ENCODE measurements at places on chromosomes 2 and 18.

- DNase-seq: no peak
Measured at GRCh38 chr18:44411262-44411905, 269.3 kb upstream of the SETBP1 start.

GRCh38 chr2:100548771-100549170 is 14.0 kb upstream of the PDCL3 start:
- DNase-seq: no peak

DNA sequence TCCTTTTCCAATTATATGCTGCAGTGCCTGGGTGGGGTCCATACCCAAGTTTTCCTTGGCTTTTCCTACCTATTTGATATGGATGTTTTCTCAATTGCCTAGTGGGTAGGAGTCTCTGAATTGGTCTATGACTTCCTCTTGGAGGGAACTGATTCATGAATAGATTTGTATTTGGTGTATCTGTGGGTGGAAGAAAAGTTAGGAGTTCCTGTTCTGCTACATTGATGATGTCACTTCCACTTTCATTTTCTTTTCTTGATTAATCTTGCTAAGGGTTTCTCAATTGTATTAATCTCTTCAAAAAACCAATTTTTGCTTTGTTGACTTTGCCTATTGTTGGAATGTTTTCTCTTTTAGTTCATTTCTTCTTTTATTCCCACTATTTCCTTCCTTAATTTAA is 37.4 kb upstream of the SLC9A2 start:
- DNase-seq: no peak

DNA sequence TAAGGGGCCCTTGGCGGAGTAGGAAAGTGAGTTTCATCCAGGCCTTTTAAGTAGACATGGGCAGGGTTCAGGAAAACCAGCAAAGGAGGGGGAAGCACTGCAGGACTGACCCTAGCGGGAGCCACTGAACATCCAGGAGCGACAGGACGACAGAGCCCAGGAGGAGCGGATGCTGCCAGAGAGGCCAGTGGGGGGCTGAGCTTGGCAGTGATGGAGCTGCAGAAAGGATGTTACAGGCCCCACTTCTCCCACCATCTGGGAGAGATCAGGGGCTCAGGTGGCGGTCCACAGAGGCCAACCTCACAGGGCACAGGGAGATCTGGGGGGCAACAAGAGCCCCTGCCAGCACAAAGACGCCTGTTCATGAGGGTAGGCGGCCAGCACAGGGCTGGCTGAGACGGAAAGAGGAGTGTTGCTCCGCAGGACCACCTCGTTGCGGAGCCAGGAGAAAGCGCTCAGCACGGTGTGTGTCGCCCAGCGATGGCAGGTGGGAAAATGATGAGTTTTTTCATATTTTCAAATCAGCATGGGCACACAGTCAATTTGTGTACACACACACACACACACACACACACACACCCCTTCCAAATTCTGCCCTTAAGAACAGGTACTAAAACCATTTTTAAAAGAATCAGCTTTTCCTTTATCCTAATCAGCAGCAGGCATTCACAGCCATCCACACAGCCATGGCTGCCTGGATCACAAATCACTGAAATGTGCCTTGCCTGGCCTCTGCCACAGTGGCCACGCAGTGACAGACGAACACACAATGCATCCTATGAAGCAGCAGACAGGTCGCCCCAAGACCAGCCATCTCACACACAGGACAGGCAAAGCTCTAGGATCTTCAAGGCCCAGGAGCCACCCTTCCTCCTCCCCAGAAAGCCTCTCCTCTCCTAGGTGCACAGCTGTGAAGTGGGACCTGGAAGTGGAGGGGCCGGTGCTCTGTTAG is 63.2 kb downstream of the NDUFA10 start:
- no peak for DNase-seq

- DNase-seq: no peak
Measured at GRCh38 chr2:191059308-191059707, 45.3 kb upstream of the STAT1 start.

- no peak for DNase-seq
Measured at GRCh38 chr2:185128346-185128745, 530.0 kb downstream of the ZNF804A start.

DNA sequence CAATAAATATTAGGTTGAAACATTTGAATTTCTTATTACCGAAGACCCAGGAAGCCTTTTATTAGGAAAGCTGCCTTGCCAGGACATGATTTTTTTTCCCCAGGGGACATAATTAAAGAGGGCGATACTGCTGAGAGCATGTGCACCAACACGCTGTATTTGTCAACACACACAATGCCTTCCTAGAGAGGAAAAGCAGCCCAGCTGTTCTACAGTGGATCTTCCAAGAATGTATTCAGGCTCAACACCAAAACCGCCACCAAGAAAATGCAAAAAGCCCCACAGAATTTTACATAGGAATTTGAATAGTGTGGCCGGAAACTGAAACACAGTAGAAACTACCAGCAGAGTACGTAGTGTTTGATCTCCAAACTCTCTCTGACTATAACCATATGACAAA is 320.4 kb downstream of the DLGAP1 start:
- DNase-seq: no peak

- DNase-seq: no peak
Measured at GRCh38 chr2:241203218-241204009, 14.9 kb downstream of the ANO7 start.

- no peak for DNase-seq
Measured at GRCh38 chr2:44793322-44793870, 148.1 kb upstream of the SIX3 start.

GRCh38 chr2:144429396-144430112 is 90.4 kb downstream of the ZEB2 start:
- no peak for DNase-seq

DNA sequence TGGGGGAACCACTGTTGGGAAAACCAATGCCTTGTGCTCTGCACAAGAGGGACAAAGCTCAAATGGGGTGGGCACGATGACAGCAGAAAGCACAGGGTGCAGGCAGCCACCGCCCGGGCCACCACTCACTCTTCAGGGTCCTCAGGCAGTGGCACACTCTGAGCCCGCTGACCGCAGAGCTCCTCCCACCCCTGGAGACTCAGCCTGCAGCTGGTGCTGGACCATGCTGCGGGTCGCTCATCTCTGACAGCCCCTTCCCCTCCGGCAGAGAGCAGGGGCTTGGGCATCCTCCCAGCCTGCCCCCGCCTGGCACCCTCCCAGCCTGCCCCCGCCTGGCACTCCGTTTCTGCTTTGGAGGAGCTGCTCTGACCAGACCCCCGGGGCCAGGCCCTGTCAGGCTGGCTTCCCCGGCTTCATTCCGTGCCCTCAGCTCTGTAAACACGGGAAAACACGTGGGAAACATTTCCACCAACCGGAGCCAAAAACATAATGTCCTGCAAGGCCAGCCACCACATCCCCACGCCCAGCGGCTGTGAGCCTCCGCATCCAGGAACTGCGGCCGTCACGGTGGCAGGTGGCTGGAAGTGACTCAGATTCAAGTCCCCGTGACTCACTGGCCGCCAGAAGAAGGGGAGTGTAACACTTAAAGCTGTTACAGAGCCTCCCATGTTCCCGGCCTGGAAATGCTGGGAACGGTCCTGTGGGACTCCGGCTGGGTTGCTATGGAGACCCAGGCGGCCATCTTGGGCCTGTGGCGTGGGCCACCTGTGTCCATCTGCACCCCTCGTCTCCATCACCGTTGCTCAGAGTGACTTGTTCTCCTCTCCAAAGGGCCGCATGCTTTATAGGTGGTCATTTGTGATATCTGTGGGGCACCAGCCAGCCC is 6.8 kb upstream of the SNED1 start:
- DNase-seq: no peak

GRCh38 chr2:62200291-62200841 is 4.5 kb downstream of the B3GNT2 start:
- DNase-seq: no peak

Data from activated CD8-positive, alpha-beta memory T cell treated with anti-CD3 and anti-CD28 coated beads for 4 hours (primary cell).